Choroid plexus epithelial cell (primary cell): ENCODE measurements at places on chromosomes 4 and X.
A peak's percentile ranks its signal among the peaks of the same experiment; 100 is the strongest.

- no peak for DNase-seq
Observed at GRCh38 chrX:42073448-42073847, 150.1 kb upstream of the CASK start.

DNA sequence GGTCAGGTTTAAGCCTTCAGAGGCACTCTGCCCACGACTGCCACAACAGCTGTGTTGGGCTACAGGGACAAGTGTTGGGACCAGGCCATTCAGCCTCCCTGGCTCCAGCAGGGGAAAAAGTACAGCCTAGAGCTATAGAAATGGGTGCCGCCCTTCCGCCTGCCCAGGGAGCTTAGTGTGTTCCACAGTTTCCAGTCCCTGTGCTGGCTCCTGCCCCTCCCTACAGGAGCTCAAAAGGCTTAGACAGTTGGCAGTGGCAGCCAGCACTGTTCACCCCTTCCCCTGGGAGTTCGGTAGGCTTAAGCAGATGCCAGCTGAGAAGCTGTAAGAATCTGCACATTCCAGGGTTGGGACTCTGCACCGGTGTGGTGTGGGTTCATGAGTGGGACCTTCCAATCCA is 408.2 kb upstream of the INTU start:
- DNase-seq, result no peak

DNA sequence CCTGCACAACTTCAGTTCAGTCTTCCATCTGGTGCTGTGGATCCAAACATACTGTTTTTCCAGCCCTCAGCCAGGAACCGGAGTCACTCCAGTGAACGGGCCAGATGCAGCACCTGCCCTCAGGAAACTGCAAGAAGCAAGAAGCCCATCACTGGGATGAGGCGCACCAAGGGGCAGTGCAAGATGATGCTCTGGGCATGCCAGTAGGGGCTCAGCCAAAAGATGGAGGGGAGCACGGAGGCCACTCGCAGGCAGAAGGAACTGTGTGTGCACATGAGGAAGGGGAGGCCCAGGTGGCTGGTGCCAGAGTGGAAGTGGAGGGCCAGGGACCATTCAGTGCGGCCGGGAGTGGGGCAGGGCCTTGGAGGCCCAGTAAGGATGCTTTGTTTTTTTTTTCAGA is 161.7 kb upstream of the MAMLD1 start:
- no peak for DNase-seq

DNA sequence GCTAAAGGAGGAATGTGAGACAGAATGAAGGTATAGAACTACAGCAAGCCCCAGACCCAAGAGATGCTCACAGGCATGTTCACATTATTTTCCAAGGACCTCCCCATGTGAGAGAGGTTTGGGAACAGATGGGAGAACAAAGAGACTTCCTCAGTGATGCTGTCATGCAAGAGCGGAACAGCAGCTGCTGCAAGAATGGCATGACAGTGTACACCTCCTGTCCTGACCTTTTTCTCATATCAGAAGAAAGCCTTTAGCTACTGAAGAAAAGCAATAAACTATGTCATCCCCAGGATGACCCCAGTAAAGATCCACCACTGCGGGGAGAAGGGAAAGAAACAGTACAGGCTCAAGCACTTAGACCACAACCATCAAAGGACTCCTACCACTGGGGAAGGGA is 7.2 kb downstream of the PRDM5 start:
- no peak for DNase-seq

DNA sequence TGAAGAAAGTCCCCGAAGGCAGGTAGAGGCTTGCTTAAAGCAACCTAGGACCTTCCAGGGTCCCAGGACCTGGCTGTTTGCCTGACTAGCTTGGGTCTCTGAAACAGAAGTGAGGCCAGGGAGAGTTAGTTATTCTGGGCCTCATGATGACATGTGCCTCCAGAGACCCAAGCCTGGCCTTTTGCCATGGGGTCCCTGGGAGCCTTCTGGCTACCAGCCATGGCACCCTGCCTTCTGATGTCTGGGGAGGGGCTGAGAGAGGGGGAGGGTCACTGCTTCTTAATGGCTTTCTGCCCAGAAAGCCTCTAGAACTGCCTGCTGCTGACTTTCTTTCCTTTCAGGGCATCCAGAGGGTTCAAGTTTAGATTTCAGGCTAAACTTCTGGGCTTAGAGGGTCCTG is 1.0 kb upstream of the STARD8 start:
- no peak for DNase-seq

DNA sequence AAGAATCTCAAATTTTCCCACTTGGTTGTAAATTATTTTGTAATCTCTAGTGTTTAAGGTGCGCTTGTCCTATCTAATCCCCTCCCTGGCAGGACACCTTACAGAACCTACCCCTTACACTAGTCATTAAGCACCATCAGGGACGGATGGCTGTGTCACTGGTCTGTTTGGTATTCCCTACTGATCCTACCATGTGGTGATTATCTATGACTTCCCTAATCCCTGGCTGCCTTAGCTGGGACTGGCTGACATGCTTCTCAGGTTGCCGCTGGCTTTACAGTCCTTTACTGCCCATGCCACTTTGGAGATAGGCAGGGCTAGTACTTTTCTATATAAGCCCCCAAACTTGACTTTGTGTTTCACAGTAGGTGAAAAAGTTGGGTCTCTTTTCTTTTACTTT is 58.6 kb downstream of the ELOVL6 start:
- no peak for DNase-seq

DNA sequence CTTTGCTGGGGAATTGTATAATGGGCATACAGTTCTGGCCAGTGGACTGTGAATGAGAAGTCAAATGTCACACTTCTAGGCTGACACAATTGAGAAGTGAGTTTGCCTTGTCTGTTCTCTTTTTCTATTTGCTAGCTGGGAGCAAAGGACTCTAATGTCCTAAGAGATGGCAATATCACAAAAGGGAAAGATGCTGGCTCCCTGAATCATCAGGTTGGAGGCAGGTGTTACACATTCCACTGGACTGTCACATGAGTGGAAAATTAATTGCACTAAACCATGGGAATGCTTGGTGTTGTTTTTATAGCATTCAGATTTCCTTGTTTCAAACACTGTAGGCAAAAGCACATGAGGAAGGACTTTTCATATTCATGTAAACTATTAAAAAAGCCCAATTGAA is 388.3 kb downstream of the ADAM29 start:
- DNase-seq, result no peak

DNA sequence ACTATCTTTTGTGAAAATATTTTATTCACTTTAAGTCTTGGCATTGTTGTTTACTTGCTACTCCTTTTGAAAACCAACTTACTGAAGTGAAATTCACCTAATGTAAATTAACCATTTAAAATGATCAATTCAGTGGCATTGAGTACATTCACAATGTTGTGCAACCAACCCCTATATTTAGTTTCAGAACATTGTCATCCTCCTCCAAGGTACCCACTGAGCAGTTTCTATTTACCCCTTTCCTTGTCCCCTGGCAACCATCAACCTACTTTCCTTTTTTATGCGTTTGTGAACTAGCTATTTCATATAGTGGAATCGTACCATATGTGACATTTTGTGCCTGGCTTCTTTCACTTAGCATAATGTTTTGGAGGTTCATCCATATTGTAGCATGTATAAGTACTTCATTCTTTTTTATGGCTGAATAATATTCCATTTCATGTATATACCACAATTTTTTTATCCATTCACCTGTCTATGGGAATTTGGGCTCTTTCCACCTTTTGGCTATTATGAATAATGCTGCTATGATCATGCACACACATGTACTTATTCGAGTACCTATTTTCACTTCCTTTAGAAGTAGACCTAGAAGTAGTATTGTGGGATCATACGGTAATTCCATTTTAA is 85.0 kb downstream of the WWC2 start:
- no peak for DNase-seq

- DNase-seq, result no peak
Observed at GRCh38 chrX:9927698-9928482, 39.3 kb upstream of the CLDN34 start.

DNA sequence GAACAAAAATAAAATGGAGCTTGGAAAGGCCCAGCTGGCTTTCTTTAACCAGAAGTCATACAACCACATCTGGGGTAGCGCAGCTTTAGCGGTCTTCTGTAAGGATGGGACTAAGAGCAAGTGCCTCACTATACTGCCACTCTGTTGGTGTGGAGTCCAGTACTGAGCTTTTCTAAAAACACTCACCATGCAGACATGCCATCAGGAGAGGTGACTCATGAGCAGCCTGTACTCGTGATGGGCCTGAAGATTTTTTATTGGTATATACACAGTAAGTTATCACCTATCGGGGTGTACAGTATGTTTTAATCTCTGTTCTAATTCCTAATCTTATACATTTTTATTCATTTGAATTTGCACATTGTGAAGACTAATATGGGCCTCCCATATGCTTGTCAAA is 9.6 kb downstream of the PPP3CA start:
- DNase-seq, result peak; percentile 66

DNA sequence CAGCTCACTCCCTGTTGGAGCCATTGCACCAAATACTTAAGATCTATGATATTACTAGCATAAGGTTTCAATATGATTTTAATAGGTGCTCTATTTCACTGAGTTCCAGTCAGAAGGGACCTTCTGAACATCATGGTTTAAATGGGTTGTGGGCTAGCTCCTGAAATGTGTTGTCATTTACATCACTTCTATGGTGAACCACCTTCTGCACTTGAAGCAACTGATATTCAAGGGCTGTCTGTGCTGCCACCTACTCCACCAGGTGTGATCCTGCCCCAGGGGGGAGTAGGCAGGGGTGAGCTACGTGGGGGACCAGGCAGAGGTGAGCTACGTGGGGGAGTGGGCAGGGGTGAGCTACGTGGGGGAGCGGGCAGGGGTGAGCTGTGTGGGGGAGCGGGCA is 35.2 kb downstream of the RNF175 start:
- DNase-seq, result no peak

DNA sequence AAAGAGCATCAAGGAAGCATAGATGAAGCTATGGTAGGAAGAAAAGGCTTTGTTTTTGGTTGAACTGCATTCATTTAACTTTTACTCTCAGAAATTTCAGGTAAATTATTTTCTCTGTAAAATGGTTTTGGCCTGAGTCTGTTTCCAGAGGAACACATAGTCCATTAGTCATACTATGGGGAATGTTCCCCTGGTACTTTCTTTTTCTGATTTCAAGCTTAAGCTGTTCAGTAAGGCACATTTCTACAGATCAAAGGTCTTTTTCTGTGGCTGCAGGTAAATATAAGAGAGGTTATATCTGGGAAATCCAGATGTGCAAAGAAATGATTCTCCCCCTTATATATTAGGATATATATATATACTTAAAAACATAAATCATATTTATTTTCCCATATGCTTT is 1744.4 kb upstream of the ADGRL3 start:
- peak; percentile 24 for DNase-seq

- peak; percentile 76 for DNase-seq
Observed at GRCh38 chrX:107747596-107748161, 27.9 kb downstream of the TSC22D3 start.

GRCh38 chr4:45568694-45569093 is 555.2 kb downstream of the GABRG1 start:
- no peak for DNase-seq

GRCh38 chrX:123833387-123833786 is 26.5 kb upstream of the XIAP start:
- DNase-seq, result peak; percentile 62

GRCh38 chrX:153802513-153803045 is 8.1 kb downstream of the SSR4 start:
- no peak for DNase-seq

GRCh38 chrX:140764401-140764919 is 54.9 kb downstream of the LINC00632 start:
- peak; percentile 41 for DNase-seq

GRCh38 chr4:118398226-118399090 is 45.7 kb upstream of the PRSS12 start:
- DNase-seq, result no peak

GRCh38 chr4:140617499-140618248 is 48.9 kb upstream of the UCP1 start:
- DNase-seq, result peak; percentile 24

DNA sequence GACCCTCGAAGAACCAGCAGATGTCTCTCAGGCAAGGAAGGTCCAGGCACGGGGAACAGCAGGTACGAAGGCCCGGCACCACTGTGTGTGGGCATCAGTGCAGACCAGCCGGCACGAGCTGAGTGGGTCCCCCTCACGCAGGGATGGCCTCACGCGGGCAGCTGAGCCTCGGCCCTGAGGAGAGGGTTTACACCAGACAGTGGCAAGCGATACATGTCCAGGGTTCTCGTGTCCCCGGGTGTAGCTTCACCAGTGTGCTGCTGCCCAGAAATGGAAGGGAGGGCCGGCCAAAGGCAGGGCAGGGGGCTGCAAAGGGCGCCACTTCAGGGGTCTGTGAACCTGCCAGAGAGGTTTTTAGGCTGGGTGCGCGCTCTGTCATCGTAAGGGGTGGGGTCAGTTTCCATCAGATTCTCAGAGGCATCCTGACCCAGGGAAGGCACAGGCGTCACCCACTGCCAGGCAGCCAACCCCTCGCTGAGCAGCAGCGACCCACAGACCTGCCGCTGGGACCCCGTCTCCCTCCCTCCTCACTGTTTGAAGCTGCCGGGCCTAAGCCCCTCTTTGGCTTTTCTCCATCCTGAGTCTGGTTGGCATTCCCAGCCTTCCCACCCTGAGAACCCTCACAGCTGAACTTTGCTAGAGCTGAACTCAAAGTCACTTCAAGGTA is 107.0 kb downstream of the CPZ start:
- no peak for DNase-seq

- DNase-seq, result no peak
Observed at GRCh38 chrX:88991583-88992132, 244.6 kb downstream of the CPXCR1 start.

DNA sequence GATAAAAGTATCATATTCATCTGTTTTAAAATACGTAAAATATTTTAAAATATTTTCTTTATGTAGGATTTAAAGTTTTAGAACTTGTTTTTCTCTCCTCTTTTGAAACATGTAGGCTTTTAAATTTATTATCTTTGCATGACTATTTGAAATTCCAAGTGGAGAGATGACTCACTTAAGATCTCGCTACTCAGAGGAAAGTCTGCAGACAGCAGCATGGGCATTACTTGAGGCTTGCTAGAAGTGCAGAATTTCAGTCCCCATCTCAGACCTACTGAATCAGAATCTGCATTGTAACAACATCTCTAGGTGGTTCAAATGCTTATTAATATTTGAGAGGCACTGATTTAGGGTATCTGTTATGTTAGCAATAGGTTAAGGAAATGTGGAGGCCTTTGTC is 225.7 kb upstream of the ARX start:
- no peak for DNase-seq

GRCh38 chr4:145907390-145907789 is 31.2 kb downstream of the ZNF827 start:
- DNase-seq, result peak; percentile 47

- DNase-seq, result no peak
Observed at GRCh38 chrX:82973646-82974045, 534.4 kb upstream of the POU3F4 start.
